ENCODE measurements at places on chromosomes 5 and 9. TPM values are rescaled to one million over a fixed set of nuclear protein-coding genes. Genes with fewer than 3 reads are reported as not detected.

CD14 gene
- total RNA-seq, result 0.96 TPM

TNIP1 gene
- total RNA-seq, result 186 TPM

PCDHGA11 gene
- 0.64 TPM for total RNA-seq

PCDHA11 gene
- total RNA-seq, result 0.11 TPM

Data from LHCN-M2 (cell line).